ENCODE measurements at places on chromosomes 3 and 15.

DNA sequence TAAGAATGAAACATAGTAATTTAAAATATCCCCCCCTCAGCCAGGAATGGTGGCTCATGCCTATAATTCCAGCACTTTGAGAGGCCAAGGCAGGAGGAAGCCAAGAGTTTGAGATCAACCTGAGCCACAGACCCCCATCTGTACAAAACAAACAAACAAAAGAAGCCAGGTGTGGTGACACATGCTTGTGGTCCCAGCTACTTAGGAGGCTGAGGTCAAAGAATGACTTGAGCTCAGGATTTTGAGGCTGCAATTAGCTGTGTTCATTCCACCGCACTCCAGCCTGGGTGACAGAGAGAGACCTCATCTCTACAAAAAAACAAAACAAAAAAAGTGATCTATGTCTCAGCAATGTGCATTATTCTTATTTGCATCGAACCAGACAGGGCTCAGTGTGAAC is 800.8 kb downstream of the MCTP2 start:
- DNase-seq = no peak

DNA sequence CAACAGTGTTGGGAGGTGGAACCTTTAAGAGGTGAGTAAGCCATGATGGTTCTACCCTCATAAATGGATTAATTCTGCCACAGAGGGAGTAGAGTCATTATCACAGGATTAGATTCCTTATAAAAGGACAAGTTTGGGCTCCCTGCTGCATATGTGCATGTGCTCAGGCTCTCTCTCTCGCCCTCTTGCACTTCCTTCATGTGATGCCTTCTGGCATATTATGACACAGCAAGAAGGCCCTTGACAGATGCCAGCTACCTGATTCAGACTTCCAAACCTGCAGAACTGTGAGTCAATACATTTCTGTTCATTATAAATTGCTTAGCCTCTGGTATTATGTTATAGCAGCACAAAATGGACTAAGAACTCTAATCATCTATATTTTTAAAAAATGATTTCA is 205.3 kb downstream of the CTNNB1 start:
- no peak for DNase-seq

DNA sequence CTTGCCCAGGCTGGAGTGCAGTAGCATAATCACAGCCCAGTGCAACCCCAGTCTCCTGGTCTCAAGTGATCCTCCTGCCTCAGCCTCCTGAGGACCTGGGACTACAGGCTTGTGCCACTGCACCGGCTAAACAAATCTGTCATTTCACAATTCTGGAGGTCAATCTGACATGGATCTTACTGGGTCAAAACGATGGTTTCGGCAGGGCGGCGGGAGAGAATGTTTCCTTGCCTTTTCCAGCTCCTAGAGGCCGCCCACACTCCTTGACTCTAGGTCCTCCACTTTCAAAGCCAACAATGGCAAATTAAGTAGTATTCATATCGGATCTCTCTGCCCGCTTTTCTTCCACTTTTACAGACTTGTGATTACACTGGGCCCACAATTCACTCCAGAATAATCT is 14.8 kb downstream of the ATP10A start:
- no peak for DNase-seq

DNA sequence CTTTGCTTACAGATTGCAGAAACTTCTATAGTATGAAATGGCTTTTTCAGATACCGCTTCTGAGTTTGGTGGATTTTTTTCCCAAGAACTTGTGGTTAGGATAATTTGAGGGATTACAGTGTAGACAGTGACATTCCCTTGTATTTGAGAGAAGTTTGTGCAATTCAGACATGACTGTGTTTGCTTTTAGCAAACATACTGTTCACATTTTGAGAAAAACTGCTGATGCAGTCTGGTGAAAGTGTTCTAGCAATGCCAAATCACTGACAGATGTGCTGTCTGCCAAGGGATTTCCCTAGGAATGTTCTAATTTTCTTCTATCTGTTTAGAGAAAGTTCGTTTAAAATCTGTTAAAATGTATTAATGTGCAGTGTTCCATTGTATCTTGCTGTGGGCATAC is 652.6 kb downstream of the FHIT start:
- no peak for DNase-seq

DNA sequence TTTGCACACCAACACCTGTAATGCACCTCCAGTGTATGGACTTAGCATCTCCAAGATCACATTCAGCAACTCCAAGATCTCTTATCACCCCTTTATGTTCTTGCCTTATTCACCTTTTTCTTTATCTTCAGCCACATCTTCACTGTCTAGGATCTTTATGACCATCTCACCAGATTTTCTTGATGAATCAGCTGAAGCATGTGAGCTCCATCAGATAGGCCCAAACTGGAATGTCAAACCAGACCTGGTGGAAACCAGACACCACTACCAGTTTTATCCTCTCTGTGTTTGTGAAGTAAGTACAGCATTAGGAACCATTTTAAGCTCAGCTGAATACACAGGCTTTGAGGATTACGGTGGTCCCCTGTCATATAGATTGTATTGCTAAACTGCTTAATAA is 330.4 kb upstream of the NDN start:
- DNase-seq = no peak

DNA sequence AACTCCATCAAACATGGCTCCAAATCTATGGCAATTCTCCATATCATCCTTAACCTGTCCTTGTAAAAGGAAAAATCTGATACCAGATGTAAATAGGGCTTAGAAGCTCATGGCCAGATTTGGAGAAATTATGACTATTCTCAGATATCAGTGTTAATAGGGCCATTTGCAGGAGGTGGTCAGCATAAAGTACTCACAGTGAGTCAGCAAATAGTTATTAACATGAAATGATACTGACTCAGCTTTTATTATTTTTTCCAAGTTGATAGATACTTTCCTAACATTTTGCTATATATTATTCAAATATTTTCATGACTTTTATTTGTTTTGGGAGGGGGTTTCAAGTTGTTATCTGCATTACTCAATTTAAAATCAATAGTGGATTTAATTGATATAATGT is 255.8 kb downstream of the MFSD1 start:
- DNase-seq = no peak

GRCh38 chr15:52672661-52673060 is 6.5 kb downstream of the ATOSA start:
- DNase-seq = no peak

- no peak for DNase-seq
These were observed 58.4 kb upstream of the RBP1 start for GRCh38 chr3:139597947-139598346.

DNA sequence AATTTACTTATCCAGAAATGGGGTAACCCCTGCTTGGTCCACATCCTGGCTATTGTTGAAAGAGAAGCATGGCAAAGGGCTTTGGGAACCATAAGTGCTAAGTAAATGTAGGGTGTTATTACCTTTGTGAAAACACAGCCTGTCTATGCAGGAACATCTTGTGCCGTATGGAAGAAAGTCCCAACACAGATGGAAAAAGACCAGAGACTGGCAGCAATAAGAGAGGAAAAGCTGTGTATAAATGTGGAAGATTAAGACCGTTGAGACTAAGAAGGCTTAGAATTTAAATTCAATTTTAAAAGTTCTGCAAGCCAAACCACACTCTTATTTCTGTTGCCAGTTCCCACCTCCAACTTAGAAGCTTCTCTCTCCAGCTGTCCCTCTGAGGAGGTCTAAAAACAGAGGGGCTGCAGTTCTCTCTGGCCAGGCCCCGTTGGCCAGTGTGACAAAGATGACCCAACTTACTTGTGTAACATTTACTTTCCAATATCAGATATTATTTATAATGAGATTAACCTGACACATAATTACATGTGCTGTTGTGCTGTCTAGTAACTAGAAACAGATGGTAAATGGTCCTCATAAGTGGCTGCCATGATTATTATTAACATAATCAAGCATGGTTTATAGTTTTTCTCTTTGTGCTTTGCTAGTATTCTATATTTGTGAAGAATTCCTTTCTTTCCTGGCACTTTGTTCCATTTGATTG is 7.0 kb downstream of the MINDY4B start:
- no peak for DNase-seq

GRCh38 chr3:129315998-129316247 is 37.3 kb downstream of the HMCES start:
- DNase-seq = no peak

- DNase-seq = no peak
These were observed 86.5 kb upstream of the GADL1 start for GRCh38 chr3:30980993-30981392.

GRCh38 chr3:47010111-47010712 is 30.7 kb downstream of the NBEAL2 start:
- no peak for DNase-seq

DNA sequence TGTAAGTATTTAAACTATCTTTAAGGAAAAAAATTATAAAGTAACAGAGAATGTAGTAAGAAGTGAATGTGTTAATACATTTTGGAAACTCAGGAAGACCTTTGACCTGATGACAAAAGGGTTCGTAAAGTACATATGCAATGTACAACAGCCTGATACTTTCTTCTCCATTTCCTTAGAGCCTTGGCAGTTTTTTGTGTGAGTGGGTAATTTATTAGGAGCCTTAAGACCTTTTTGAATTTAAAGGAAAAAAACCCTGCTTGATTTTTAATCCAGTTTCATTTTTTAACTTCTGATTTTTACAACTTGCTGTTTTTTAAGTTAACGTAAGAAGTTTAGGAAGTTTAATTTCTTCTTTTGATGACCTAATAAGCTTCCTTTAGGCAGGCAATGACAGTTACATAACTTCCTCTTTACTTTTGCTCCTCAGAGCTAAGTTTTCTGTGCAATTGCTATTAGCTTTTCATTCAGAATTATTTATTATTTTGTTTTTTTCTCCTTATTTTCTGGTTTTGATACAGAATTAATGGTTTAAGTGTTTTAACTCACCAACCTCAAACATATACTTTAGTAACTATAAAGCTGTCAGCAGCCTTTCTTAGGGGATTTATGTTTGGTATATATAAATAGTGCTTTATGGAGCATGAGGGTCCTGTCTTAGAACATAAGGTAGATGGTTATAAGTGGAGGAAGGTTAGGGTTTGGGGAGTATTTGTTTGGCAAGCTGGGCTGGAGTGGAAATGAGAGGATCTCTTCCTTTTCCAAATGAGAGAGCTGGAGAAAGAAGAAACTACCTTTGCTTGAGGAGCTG is 35.2 kb downstream of the ARMC8 start:
- DNase-seq = no peak

- DNase-seq = no peak
These were observed 190.3 kb downstream of the WNT5A start for GRCh38 chr3:55296791-55297190.

DNA sequence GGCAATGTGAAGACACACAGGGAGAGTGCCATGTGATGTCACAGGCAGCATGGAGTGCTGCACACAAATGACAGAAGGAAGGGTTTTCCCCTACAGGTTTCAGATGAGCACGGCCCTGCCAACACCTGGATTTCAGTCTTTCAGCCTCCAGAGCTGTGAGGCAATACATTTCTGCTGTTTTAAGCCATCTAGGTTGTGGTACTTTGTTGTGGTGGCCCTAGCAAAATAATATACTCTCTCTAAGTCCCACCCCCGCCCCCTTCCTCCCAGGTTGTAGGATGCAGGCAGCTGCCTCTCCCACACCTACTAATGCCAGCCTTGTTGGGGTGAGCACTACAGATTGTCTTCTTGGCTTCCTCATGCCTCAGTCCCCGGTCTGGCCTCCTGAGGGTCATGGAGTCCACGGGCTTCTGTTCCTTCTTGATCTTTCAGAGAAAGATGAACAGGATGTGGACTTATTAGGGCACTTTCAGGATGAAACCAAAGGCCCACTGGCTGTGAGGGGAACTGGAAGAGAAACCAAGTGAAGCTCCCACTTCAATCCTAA is 180.0 kb downstream of the CD47 start:
- DNase-seq = no peak

DNA sequence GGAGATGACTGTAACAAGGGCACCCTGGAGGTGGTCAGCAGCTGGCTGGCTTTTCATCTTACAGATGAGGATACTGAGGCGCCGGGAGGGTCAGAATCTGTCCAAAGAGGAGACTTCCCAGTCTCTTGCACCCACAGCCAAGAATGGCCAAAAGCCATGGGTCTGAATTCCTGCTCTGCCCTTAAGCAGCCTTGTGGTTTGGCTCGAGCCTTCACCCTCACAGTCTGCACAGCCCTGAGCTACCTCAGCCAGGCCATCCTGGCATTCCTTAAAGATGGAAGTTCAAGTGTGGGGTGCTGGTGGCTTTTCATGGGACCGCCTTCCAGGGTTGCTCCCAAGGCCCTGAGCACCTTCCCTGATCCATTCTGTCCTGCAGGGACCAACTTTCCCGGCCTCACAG is 59.2 kb downstream of the CACNA2D2 start:
- no peak for DNase-seq

GRCh38 chr3:164832216-164832615 is 246.1 kb downstream of the SI start:
- no peak for DNase-seq

- DNase-seq = no peak
These were observed 57.8 kb downstream of the CDC25A start for GRCh38 chr3:48130321-48130904.

DNA sequence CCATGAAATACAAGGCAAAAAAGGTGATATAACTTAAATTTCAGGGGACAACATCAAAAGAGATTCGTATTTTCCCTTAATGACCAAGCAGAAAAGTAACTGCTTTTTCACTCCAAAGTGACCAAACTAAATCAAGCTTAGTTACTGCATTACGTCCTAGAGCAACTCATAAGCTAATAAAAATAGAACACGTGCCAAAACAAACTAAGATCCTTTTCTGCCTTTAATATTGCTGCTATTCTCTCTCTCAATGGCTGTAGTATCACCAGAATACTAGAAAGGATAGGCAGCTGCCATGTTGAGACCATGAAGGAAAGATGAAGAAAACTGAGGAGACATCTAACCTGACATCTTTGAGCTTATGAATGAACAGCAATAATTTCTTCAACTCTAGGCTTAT is 43.3 kb downstream of the UBXN7 start:
- DNase-seq = no peak

DNA sequence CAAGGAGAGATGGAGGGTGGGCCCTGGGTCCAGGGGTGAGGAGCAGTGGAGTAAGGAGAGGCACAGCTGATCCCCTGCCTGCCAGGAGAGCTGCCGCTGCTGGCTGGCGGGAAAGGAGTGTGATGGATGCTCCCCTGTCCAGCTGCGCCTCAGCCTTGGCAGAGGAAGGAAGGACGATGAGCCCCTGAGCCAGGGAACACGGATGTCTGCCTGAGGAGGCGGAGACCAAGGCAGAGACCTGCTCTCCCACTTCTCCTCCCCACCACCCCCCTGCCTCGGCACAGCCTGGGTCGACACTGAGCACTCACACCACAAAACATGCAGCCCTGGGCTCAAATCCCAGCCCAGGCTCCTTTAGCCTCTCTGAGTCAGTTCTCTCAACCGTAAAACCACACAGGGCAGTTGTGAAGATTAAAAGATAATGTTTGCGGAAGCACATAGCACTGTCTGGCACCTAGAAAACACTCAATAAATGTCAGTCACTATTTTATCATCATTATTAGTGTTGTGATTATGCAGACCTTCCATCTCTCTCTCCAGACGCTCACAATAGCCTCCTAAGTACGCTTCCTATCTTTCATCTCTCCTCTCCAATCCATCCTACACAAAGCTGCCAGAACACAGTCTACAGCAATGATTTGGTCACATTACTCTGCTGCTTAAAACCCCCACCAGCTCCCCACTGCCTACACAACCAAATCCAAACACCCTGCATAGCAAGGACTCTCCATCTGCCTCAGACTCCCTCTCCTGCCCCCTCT is 52.2 kb downstream of the SEMA5B start:
- no peak for DNase-seq

GRCh38 chr15:61654918-61655317 is 405.3 kb downstream of the VPS13C start:
- no peak for DNase-seq

- DNase-seq = no peak
These were observed 368.7 kb downstream of the MFSD1 start for GRCh38 chr3:159170436-159171003.
